ENCODE measurements at places on chromosomes 3 and 15.
A peak's percentile ranks its signal among the peaks of the same experiment; 100 is the strongest.

DNA sequence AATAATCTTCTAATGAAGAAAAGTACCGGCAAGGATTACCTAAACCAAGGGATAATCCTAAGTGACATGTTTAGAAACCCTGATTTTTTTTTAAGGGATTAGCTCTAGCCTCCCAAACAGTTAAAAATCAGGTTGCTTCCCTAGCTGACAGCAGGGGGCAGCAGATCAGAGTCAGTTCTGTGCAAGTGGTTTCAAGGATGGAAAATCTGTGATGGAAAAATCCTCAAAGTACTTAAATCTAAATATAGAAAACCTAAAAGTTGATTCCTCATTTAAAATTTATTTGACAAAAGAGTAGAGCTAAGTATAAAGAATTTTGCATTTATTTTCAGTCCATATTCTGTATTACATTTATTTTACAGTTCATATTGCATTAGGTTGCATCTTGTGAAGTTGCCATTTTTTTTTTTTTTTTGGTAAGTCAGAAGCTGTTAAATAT, 107.6 kb downstream of the PEX5L start:
- no peak for DNase-seq

GRCh38 chr3:167502401-167502800, 28.6 kb upstream of the SERPINI2 start:
- DNase-seq, result no peak

GRCh38 chr3:26562021-26562768, 60.4 kb upstream of the LRRC3B start:
- DNase-seq, result no peak

- no peak for DNase-seq
These were observed 5.6 kb downstream of the GSK3B start for GRCh38 chr3:120088622-120089021.

GRCh38 chr15:49026700-49027099, 19.5 kb downstream of the SECISBP2L start:
- no peak for DNase-seq

DNA sequence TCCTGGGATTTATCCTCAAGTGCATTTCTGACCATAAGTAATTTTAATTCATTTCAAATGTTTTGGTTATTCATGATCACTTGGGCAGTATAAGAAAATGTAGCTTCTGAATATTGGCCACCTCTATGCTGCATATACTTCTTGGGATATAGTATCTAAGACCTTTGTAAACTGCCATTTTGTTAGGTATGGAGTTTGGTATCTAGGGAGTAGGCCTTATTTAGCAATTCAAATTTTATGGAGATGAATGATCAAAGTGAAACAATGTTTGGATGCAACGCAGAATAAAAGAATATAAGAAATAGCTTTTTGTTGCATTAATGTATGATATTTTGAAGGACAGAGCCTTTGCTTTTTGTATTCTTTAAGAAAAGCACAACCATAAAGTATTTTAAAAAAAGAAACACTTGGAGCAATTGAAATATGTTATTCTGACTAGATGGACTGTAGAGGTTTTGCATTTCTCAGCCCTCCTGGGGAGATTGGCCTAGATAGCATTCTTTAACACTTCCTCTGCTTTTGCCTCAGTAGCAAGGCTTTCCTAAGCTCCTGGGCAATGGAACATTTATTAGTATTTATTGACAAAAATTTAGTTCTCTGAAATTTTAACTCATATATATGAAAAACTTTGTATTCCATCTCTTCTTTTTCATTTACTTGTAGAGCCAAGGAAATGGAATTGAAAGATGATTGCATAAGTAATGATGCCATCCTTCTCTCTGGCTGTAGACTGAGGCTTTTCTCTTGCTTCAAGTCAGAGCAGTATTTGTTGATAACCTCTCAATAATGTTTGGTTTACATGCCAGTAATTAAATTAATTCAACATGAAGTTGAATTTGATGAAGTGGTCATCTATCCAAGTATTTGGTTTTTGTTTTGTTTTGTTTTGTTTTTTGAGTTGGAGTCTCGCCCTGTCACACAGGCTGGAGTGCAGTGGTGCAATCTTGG, 61.8 kb upstream of the UTS2B start:
- no peak for DNase-seq

DNA sequence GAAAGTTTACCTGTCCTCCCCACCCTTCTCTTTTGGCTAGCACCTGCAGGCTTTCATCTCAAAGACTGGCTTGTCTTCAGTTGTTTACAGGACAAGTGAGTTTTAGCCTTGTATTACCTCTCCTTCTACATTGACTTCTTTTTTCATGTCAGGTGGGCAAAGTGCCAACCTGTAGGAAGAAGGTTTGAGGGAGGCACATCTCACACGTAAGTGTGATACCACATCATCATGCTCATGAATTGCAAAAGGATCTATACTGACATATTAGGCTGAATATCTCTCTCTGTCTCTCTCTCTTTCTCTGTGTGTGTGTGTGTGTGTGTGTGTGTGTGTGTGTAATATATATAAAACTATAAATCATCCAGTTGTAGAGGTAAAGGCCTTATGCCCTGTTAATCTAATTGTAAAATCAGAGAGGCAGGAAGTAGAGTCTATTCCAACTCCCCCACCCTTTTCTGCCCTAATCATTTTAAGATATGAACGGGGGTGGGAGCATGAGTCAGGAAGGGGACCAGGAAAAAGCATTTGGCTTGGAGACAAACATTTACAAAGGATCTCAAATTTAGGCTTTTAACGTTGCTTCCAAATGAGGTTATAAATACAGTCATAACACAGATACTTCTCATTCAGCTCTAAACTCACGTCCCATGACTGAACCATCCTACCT, 107.0 kb upstream of the PFN2 start:
- no peak for DNase-seq

- no peak for DNase-seq
These were observed 168.9 kb downstream of the KLHL25 start for GRCh38 chr15:85625856-85626255.

- no peak for DNase-seq
These were observed 150.6 kb downstream of the DUT start for GRCh38 chr15:48481802-48482201.

GRCh38 chr3:122774564-122774963, 19.1 kb downstream of the HSPBAP1 start:
- no peak for DNase-seq

- DNase-seq, result no peak
These were observed 3.7 kb downstream of the PBRM1 start for GRCh38 chr3:52682016-52682415.

- DNase-seq, result no peak
These were observed 21.6 kb upstream of the NSMCE3 start for GRCh38 chr15:29291067-29291845.

DNA sequence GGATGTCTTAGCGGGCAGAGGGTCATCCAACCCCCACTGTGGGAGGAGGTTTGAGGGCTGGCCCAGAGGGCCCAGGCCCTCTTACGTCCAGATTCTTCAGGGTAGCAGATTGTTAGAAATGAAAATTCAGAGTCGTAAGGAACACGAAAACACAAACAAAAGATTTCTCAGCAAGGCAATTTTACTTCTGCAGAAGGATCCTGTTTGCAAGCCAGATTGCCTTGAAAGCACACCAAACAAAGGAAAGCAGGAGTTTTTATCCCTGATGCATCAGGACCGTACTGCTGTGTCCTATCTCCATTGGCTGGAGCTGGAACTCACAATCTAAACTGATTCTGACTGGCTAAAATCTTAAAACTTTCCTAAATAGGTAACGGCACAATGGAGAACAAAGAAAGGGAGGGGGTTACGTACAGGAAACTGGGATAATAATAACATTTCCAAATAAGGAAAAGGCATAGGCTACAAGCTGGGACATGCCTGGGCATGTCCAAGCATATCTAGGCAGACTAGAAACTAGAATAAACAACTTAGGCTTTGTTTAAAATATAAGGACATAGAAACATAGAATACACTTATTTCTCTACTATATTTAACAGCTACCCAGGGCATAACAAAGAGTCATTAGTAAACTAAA, 97.3 kb upstream of the C2CD4B start:
- no peak for DNase-seq

DNA sequence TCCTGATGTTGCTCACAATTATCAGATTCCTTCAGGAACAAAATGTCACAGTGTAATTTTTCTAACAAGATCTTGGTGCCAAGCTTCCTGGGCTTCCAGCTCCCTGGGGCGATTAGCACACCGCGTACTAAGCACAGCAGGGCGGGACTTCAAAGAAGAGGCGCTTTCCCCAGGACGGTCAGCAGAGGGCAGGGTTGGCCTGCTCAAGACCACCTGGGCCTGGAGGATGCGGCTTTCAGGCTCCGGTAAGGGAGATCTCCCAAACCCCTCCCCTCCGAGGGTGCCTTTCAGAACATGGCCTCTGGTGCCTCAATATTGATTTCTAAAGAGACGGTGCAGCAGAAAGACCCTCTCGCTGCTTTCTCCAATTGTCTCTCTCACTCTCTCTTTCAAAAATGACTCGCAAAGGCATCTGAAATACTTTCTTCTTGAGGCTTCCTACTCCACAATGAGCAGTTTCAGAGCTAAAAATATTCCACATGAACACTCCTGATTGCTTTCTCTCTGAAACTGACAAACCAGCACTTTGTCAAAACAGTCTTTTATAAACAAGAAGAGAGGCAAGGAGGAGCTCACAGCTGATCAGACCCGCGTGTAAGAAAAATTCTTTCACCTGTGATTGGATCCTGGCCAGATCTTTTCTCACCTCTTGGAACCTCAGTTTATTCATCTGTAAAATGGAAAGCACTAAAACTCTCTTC, 154.0 kb downstream of the ADAMTS9 start:
- peak; percentile 94 for DNase-seq

GRCh38 chr3:50926868-50927267, 252.1 kb downstream of the DOCK3 start:
- DNase-seq, result no peak

DNA sequence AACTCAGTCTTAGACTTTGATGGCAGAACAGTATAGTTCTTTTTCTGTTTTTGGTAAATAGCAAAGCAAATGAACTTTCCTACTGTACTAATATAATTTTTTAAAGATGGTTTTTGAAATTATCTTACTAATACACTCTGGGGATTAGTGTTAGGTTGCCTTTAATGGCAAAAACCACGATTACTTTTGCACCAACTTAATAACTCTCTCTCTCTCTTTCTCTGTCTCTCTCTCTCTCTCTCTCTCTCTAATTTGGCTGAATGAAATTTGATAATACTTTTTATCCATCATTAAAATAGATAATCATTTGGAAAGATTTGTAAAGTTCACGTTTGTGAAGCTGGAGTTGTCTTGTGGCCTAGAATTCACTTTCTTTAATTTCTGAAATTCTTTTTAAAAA, 257.8 kb downstream of the LPP start:
- DNase-seq, result no peak

GRCh38 chr3:57546616-57547015, 2.5 kb upstream of the DNAH12 start:
- no peak for DNase-seq

- DNase-seq, result no peak
These were observed 94.4 kb downstream of the TMCO5A start for GRCh38 chr15:38028869-38029268.

- no peak for DNase-seq
These were observed 14.8 kb downstream of the TNK2 start for GRCh38 chr3:195893516-195893915.

- DNase-seq, result no peak
These were observed 78.4 kb upstream of the OSTN start for GRCh38 chr3:191120447-191121298.

GRCh38 chr3:181265750-181266333, 276.3 kb upstream of the DNAJC19 start:
- DNase-seq, result no peak

DNA sequence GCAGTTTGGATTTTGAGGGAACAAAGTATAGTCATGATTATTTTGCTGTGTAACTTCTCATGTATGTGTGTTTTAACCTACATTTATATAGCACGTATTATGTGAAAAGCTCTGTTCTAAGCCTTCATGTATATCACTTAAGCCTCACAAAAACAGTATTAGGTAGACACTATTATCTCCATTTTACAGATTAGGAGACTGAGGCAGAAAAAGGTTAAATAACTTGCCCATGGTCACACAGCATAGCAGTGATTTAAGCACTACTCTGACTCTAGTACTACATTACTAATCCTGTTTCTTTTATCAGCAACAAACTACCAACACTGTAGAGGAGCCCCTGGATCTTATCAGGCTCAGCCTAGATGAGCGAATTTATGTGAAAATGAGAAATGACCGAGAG, 2.6 kb downstream of the LSM3 start:
- DNase-seq, result no peak

DNA sequence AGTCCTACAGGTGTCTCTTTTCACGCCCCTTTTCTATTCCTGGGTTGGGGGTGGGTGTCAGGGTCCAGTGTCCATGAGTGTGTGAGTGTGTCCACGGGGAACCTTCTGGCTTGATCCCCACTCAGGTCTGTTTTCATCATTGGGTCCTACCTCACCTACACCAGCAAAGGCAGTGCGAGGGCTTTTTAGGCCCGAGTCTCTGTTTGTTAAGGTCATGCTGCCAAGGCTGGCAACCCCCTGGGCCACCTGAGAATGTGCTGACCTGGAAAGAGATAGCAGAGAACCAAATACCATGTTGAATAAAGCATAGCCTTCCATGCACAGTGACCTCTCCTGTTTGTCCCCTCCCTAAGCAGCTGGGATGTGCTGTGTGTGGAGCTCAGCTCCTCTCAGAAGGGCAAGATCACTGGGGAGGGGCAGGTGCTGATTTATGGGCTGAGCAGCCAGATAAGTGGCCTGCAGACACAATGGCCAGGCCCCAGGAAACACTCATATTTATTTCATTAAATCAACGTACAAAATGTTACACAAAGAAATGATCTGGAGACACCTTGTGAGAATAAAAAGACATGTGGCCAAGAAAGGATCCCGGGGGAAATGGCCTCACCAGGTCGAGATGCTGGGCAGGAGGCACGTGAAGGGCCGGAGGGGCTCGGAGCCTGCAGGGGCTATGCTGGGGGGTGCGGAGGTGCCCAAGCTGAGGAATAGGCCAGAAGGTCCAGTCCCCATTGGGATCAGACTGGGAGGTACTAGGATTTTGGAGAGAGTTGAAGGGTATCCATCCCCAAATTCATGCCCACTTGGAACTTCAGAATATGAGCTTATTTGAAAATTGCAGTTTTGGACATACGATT, 36.1 kb downstream of the RAB6B start:
- peak; percentile 41 for DNase-seq

GRCh38 chr15:45583731-45584639, 3.2 kb upstream of the BLOC1S6 start:
- DNase-seq, result no peak

- DNase-seq, result no peak
These were observed 81.6 kb downstream of the LRRC49 start for GRCh38 chr15:70974004-70974832.

- DNase-seq, result no peak
These were observed 3.3 kb downstream of the VPS8 start for GRCh38 chr3:184815046-184815930.

All from posterior vena cava (tissue), 2 donors.